Psoas muscle (tissue), 8 donors: ENCODE measurements at places on chromosomes 5 and 9. TPM values are rescaled to one million over a fixed set of nuclear protein-coding genes. Genes with fewer than 3 reads are reported as not detected.

- DNase-seq, result no peak
Observed at GRCh38 chr9:73265876-73266275, 114.2 kb downstream of the ANXA1 start.

DNA sequence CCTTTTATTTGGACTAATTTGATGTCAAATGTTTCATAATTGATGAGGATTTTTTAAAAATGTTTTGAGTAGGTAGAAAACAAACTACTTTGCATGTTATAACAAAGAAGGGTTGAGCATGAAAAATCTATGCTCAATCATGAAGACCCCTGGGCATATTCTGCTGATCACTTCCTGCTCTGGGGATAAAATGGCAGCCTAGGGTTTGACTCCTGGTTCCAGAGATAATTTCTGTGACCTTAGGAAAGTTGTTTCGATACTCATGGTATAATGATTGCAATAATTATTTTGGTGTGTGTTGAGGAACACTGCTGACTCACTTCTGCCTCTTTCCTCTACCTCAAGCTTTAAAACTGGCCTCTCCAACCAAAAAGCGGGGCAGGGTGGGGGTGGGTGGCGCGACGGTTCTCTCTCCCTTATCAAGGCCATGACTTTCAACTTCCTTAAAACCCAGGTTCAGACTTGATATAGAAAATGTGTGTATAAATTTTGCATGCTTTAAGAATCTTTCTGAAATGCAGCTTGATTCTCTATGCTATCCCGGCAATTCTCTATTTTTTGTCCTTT lies 6.0 kb upstream of the PIP5K1B start:
- DNase-seq, result no peak

- peak; percentile 30 for DNase-seq
Observed at GRCh38 chr5:26148569-26149107, 889.7 kb downstream of the CDH9 start.

Gene PTBP3
- total RNA-seq, result 8.9 TPM

- no peak for DNase-seq
Observed at GRCh38 chr9:114000063-114000454, 78.0 kb downstream of the AMBP start.

DNA sequence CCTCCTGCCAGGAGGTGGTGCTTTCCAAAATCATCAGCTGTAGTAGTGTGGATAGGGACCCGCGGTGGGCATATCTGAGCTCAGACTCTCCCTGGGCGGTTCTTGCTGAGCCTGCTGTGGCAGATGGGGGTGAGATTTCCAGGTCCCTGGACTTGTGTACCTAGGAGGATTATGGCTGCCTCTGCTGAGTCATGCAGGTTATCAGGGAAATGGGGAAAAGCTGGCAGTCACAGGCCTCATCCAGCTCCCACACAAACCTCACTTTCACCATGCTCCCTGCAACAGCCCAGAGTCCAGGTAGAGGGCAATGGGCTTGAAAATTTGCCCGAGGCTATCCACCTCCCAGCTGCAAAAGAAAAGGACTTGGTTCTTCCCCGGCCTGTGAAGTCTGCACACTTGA lies 23.4 kb upstream of the MAMDC2 start:
- no peak for DNase-seq

- DNase-seq, result no peak
Observed at GRCh38 chr5:174436750-174437149, 287.6 kb upstream of the MSX2 start.

DNA sequence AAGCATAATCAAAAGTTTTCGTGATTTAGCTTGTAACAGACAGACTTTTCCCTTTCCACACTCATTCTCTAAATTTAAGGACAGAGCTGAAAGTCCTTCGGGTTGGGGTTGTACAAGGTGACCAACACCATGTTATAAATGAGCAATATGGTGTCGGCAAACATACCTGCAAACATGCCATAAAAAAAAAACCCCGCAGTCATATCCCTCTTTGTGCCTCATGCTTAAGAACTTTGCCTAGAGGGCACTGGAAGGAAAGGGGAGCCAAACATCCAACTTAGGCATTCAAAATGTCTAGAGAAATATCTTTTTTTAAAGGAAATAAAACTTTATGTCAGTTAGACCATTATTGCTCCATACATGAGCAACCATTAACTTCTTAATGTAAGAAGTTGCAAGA lies 73.2 kb downstream of the TLE1 start:
- DNase-seq, result no peak

DNA sequence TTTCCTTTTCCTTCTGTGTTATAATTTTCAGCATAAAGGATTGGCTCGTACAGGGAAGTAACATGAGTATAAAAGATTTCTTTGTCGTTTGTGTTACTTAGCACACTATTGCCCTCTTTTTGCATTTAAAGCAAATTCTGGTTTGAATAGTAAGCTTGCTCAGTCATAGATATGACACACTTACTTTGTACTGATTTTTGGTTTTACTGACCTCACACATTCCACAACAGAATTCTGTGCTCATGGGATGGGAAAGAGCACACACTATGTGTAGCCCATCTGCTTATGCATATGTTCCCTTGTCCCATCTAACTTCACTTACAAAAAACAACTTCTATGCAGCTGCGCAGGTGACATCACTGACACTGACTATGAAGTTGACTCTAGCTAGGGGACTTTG lies 111.9 kb upstream of the MTAP start:
- no peak for DNase-seq

DNA sequence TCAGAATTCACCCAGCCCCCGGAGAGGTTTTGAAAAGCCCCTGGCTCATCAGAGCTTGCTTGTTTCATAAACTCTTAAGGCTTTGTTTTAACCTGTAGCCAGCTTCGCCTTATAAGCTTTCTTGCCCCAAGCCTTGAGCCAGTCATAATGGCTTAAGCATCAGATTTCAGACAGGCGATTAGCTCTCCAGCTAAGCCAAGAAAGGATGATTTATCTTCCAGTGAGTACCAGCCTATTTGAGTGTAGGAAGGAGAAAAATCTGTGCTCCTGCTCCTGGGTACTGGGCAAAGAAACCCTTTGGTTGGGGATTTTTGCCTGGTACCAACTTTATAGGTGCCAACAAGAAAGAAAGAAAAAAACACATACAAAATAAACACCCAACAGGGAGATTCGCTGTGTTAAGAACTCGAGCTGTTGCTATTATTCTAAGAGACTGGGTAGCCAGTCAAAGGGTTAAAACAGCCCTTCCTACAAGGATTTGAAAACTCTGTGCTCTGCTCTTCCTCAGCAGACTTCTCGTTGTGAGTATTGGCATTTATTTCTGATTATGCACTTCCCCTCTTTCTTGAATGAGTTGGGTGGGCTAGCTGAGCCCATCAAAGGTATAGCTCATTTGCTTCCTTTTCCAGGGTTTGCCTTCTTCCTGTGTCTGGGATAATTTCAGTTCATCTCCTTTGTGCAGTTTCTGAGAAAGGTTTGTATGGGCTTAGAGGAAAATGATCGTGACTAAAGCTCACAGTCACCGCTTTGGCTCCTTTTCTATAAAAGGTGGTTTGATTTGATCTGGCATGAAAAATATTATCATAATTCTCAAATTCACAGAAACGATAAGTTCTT lies 157.2 kb upstream of the DMRT1 start:
- DNase-seq, result no peak

Gene IFNK
- not detected for total RNA-seq

GRCh38 chr5:160445132-160445531 lies 23.5 kb downstream of the PTTG1 start:
- no peak for DNase-seq

DNA sequence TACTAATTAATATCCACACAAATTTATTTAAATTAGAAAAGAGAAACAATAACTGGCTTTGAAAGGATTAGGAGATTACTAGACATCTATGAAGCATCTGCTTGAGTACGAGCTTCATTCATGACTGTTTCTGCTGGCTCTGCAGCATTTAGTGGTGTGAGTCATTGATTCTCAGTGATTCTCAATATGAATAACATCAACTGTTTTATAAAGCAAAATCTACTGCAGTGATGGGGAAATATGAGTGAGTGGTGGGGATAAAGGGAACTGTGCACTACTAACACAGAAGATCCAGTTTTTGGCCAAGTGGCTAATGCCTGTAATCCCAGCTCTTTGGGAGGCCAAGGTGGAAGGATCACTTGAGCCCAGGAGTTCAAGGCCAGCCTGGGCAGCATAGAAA lies 8.4 kb downstream of the FNBP1 start:
- no peak for DNase-seq

GRCh38 chr5:114116981-114117380 lies 244.9 kb upstream of the KCNN2 start:
- no peak for DNase-seq

DNA sequence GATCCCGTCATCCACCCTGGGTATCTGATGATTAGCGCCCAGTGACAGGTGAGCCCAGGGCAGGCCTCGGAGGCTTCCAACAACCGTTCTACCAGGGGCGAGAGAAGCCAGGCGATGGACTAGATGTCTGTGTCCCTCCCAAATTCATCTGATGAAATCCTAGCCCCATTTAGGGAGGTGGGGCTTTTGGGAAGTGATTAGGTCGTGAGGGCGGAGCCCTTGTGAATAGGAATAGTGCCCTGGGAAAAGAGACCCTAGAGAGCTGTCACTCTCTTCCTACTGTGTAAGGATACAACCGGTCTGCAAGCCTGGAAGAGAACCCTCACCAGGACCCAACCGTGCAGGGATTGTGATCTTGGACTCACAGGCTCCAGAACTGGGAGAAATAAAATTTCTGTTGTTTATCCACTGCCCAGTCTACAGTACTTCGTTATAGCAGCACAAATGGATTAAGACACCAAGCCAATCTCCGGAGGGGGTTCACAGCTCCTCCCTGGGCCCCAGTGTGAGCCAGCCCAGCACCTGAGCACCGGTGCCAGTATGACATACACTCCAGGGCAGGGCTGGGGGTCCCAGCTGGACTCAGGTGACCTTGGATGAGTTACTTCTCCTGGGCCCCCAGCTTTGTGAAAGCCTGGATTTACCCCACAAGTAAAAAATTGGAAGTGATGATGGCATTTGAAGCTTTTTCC lies 162.2 kb downstream of the DAB2IP start:
- DNase-seq, result no peak

Gene EQTN
- total RNA-seq, result not detected

DNA sequence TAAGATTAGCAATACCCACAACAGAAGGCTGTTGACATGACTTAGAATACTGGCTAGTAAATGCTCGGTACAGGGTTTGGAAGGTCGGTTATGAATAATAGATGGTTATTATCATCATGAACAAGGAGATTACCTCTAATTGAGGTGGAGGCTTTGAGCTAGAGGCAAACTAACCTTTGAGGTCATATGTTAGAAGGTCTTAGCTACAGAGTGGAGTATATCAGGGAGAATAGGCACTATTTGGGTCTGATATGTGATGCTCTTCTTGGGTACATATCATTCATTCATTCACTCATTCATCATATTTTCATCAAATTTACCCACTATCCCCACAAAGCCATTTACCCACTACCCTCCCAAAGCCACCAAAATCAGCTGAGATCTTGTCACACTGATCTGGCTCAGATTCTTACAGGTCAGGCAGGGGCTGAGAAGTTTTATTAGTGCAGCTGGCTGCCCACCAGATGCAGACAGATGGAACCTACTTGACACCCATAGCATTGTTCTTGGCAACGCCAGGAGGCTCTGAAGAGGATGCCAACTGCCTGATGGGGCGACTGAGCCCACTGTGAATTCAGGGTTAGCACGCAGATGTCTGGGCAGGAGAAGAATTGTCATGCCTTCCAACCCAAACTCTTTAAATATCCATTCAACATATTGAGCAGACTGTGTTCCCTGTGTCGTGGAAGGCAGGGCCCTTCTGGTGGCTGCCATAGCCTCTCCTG lies 90.2 kb upstream of the SH3PXD2B start:
- DNase-seq, result no peak

DNA sequence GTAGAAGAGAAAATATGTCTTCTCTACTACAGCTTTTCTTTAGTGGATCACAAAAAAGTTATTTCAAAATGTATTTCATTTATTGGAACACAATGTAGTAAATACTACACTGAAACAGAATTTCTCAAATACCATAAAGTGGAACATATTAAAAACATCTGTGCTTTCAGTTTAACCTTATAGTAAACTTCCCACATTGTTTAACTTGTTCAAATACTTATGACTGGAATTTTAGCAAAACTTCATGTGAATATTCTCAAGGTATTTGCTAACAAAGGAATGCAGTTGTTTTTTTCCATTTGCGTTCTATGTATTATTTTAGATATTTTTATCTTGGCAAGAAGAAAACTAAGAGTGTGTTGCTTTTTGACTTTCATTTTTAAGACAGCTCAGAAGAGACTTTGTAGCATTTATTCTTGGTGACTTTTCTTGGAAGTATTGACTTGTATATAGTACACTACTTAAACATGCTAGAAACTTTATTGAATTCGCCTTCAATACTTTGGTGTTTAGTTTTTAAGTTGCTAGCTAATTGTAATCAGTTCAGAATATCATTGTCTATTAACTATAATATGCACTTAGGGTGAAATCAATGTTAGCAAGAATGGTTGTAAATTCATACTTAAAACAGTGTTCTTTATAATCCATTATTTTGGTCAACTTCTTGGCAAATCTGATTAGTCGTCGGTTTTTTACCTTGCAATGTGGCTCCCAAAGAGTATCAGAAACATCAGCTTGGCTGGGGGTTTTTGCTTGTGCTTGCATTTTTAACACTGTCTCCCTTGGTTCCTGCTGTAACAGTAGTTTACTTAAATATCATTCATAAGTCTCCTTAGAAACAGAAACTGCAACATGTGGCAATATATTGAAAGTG lies 5.0 kb upstream of the RHOBTB3 start:
- no peak for DNase-seq

DNA sequence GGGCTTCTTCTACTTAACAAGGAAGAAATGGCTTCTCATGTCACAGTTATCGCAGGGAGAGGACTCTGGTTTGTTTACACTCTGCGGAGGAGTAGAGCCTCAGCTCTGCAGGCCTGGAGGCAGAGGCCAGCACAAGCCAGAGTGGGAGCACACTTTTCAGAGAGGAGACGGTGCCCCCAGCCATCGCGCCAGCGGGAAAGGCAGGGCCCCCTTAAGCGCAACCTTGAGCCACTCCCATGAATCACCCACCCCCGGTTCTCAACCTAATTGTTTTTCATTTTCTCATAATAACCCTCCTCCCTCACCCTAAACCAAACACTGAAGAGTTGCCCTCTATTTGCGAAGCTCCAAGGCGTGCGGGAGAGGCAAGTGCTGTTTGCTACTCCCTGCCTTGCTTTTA lies 208.4 kb upstream of the TBCA start:
- DNase-seq, result no peak

Gene WWC1
- total RNA-seq, result 0.25 TPM

Gene COL15A1
- 5.6 TPM for total RNA-seq

DNA sequence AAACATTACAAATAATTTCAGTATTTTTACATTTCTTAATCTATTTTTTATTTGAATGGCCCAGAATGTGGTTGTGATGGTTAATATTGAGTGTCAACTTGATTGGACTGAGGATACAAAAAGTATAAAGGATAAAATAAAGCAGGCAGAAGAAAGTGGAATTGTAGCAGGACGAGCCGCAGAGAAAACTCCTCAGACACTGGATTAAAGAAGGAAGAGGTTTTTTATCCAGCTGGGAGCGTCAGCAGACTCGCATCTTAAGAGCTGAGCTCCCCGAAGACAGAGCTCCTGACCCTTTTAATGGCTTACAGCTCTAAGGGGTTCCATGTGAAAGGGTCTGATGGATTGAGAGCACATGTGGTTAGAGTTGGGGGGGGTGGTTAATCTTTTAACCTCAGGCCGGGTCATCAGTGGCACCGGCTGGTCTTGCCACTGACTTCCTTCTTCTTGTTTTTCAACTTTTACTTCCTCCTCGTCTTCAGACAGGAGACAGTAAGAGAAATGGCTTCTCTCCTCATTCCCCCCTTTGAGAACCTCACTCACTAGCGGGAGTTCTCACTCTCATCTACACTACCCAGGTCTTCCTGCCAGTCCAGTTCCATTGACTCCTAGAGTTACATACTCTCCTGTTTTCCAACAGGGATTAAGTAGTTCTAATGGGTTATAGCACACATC lies 80.0 kb downstream of the TMEM161B start:
- DNase-seq, result no peak

Gene FCN2
- total RNA-seq, result not detected
